ENCODE measurements at places on chromosomes 13 and 19. TPM values are rescaled to one million over a fixed set of nuclear protein-coding genes. Genes with fewer than 3 reads are reported as not detected.

The SLC7A9 gene
- not detected for total RNA-seq

The GPR12 gene
- 0.44 TPM for total RNA-seq

The PRR20D gene
- not detected for total RNA-seq

The MYCBP2 gene
- total RNA-seq: 316 TPM

The KLF2 gene
- 26.9 TPM for total RNA-seq

All from subcutaneous adipose tissue (tissue), 4 donors.